ENCODE measurements at places on chromosomes 1 and 21.
A peak's percentile ranks its signal among the peaks of the same experiment; 100 is the strongest.

GRCh38 chr1:242522304-242522945 lies 2.1 kb downstream of the PLD5 start:
- no peak for DNase-seq

DNA sequence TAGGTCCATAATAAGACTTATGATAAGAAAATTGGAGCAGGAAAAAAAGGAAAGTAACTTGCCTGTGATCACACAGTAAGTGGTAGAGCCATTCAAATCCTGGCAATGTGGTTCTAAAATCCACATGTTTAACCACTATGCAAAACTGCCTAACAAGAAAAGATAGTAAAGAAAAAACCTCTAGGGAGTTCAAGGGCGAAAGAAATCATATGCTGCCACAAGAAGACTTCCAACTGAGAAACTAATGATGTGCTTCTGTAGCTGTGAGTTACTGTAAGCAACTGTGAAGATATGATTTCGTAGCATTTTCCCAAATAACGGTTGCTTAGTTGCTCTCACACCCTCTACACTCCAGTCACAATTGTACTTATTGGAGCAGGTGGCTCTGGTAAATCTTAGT lies 20.9 kb upstream of the LYPLAL1 start:
- no peak for DNase-seq

GRCh38 chr1:7705908-7706216 lies 65.2 kb upstream of the VAMP3 start:
- no peak for DNase-seq

GRCh38 chr1:209342441-209343175 lies 240.9 kb upstream of the CAMK1G start:
- no peak for DNase-seq

- peak; percentile 17 for DNase-seq
Observed at GRCh38 chr1:99598738-99599411, 47.0 kb upstream of the PALMD start.

GRCh38 chr1:172670316-172670715 lies 11.4 kb downstream of the FASLG start:
- no peak for DNase-seq

DNA sequence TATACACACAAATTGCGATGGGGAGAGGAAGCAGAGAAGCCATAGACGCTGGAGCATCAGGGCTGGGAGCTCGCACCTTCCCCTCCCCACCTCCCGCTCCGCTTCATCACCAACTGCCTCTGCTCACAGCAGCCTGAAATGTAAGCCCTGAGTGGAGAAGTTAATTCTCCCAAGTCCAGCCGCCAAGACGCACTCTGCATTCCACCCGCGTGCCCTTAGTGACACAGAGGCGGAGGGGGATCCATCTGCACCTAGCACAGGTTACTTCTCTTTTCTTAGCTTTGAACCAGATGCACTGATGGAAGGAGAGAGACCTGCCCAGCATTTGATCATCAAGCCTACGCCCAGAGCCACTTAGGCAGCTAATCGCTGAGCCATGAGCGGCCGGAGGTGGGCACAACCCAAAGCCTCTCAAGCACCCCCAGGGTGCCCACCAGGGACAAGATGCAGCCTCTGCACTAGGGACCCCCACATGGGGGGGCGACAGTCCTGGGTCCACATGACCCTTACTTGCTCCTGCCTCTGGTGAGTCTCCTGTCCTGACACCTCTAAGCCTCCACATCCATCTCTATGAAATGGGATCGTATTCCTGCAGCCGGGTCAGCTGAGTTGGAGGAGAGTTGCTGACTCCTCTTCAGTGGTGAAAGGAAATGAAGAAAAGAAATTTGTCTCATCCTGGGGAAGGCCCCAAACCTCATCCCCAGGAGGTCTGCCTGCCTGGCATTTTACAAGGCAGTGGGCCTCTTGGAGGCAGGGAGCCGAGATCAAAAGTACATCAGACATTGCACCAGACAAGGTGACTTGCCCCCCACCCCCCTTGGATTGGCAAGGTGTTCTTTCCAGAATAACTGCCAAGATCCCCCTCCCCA lies 316.2 kb downstream of the MATN1 start:
- DNase-seq, result no peak

GRCh38 chr21:38351176-38351959 lies 94.6 kb downstream of the KCNJ15 start:
- DNase-seq, result no peak

- no peak for DNase-seq
Observed at GRCh38 chr1:86928819-86929218, 14.4 kb downstream of the HS2ST1 start.

DNA sequence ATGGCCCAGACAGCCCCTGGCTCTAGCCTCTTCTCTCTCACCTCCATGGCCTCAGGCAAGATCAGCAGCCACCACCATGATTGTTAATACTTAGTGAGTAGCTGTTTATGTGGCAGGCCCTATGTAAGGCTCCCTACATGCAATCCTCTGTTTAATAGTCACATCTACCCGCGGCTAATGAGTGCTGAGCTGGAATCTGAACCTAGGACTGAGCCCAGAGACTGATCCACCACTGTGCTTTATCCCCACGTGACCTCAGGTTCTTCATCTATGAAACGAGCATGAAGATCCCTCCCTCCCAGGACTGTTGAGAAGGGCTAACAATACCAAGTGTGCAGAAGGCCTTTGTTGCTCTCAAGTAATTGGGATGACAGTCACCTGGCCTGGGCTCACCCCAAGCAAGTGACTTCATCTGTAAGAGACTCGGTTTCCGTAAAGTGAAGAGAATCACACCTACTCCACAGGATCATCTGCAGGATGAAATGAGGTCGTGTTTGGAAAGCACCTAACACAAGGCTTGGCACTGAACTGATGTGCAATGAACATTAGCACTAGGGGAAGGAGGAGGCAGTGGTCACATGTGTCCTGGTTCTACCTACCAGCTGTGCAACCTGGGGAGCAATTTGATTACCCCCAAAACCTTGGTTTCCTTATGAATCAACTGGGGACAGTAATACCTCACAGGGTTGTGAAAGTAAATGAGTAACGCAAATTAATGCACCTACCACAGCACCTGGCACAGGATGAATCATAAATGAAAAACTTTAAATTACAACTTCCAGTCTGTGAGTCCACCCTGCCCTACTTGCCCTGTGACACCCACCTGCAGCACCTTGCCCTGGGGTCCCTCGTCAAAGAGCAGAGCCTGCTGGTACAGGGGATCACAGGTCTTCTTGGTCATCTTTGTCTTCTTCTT lies 37.2 kb downstream of the RIMS3 start:
- DNase-seq, result no peak

DNA sequence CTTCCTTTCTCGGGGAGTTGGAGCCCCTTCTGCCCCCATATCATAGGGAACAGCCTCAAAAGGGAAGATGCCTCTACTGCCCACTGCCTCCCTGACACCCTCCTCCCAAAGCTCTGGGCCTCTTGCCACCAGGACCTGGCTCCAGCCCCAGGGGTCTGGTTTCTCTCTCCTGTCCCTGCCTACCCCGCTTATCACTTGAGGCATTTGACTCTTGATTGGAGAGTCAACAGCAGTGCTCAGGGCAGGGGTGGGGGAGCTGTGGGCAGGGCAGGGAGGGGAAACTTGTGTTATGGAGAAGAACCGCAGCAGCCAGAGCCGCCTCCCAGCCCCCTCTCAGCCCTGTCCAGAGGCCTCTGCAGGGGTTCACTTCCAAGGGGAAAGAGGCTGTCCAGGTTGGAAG lies 573 bp downstream of the TRIM63 start:
- no peak for DNase-seq

DNA sequence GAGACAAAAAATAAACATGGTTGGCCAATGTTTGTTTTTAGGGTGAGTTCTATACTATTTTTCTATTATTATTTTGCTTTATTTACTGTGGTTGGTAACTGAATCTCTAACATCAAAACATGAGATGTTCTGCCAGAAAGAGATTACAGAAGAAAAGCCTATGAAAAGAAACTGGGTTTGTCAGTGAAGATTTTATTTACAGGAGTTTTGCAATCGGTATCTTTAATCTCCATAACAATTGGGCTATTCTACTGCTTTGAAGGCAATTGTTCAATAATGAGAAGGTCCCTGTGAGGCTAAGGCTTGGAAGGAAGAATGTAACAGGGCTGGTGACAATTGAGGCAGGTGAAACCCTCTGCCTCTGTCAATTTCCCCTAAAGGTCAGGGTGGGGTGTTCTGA lies 155.5 kb downstream of the CLIC6 start:
- DNase-seq, result no peak

GRCh38 chr1:73801912-73802429 lies 396.0 kb downstream of the LRRIQ3 start:
- no peak for DNase-seq

All from EL (cell line).